NCI-H2171 treated with DMSO at 0.1 percent for 48 hours (cell line): ENCODE measurements at places on chromosomes 12 and 14.

- DNase-seq, result no peak
Measured at GRCh38 chr12:65464930-65465329, 186.4 kb downstream of the MSRB3 start.

GRCh38 chr14:61350427-61351270, 29.3 kb downstream of the PRKCH start:
- no peak for DNase-seq

DNA sequence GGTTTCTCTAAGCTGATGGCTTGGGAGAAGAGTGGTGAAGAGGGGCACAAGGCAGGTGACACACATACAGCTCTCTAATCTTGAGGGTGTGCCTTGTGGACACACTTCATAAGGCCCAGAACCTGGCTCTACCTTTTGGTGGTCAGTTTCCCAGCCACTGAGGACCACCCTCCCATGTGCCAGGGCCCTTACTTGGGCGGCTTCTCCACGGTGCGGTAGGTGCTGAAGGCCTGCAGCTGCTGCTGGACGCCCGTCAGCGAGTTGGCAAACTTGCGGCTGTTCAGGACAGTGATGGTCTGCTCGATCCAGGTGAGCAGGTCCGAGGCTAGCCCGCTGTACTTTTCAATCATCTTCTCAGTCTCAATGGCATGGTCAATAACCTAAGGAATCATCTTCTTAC, 80.2 kb downstream of the SPTB start:
- DNase-seq, result no peak

DNA sequence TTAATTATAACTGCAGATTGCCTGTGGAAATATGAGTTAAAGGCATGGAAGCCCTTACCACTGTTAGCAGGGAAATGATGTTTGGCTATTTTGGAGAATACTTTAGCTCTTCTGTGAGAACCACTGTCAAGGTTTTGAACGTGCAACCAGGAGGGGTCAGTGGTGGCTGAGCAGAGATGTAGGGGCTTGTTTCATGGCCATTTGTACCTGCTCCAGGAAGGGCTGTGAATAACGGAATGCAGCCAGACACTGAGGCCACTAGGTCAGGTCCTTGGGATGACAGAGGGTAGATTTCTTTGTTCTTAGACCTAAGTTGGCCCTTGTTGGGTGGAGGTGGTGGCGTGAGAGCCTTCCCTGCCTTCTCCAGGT, 8.3 kb downstream of the TRAF3 start:
- DNase-seq, result no peak

DNA sequence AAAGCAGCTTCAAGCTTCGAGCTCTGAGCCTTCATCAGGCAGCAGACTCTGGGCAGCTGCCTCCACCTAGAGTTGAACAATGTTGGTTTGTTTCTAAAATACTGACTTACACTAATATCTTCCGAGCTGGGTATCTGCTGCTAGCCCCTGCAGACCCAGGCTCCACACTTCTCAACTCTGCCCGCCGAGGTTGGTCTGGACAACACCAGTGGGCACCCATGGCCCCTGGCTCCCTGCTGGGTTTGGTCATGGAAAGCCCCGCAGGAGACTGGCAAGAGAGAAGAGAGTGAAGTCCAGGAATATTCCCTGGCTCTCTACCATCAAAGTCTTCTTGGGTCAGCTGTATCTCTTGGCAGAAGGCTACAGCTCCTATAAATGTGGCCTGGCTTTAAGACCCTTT, 214.2 kb upstream of the TMEM132C start:
- no peak for DNase-seq

DNA sequence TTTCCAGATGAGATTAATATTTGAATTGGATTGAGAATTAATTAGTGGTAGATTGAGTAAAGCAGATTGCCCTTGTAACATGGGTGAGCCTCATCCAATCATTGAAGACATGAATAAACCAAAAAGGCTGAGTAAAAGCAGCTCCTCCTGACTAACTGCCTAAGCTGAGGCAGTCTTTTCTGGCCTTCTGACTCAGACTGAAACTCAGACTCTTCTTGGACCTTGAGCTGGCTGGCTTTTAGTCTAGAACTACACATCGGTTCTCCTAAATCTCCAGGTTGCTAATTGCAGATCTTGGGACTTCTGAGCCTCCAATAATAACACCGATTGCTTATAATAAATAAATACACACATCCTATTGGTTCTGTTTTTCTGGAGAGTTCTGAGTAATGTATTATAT, 24.0 kb downstream of the FKBP11 start:
- DNase-seq, result no peak

GRCh38 chr14:46885566-46885965, 234.0 kb upstream of the RPL10L start:
- no peak for DNase-seq
